ENCODE measurements at places on chromosomes 5 and 9.

- DNase-seq, result no peak
Measured at GRCh38 chr9:137383081-137383783, 39.7 kb downstream of the EXD3 start.

DNA sequence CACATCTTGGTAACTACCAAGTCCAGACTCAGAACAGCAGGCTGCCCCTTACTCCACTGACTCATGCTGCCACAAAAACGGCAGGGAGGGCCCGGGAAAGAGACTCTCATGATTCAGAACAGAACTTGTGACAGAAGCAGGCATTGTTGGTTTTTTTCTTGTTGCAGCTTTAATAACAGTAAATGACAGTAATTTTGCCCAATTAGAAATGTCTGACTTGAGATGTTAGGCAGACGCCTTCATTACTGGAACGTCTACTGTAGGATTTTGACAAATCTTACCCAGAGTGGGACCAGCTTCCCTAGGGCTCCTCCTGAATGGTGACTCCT, 77.9 kb downstream of the SEMA5A start:
- no peak for DNase-seq

GRCh38 chr5:35294976-35295375, 64.7 kb upstream of the PRLR start:
- no peak for DNase-seq

GRCh38 chr9:94157050-94157801, 73.0 kb downstream of the PTPDC1 start:
- DNase-seq, result peak; percentile 55

DNA sequence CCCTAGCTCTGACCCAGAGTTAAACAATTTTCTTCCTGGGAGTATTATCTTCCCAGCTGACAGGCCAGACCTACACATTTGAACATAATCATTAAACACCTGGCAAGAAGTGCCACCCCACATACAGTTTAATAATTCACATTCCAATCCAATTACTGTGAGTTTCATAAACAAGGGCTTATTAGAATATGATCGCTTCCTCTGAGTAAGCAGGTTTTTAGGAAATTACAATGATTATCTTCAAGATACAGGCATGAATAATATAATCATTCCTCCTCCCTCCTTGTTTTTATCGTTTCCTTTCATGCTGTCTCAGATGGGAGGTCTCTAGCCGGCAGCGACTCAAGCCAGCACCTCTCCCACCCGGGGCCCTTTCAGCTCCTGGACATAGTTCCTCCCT, 15.8 kb upstream of the KIF4B start:
- no peak for DNase-seq

DNA sequence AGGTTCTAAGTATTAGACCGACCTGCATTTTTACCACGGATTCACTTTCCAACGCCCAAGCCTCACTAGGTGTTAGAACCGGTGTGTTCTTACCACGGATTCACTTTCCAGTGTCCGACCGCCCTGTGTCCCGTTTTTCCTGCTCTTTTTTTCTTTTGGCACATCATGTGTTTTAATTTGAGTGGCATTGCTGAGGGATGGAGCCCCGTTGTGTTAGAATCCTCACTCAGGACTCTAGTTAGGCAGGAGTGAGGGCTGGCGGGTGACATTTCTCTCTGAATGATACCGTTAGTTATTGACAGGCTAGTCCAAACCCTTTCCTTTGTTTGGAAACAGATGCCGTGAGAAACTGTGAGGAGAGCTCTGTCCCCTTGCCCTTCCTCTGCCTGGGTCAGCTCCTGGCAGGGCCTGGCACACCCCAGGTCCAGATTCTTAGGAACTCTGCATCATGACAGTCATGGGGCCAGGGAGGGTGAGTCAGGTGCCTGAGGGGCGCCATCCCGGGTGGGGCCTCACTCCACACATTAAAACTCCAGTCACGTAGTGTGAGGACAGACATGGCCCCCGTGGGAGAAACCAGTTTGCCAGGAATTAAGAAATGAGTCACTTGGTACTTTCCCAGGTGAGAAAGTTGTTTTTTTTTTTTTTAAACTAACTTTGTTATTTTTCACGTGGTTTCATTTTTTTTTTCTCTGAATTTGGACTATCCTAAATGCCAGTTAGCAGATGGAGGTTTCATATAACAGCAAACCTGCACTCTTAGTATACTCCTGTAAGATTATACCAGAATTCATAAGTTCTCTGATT, 15.8 kb downstream of the EXOC3 start:
- no peak for DNase-seq

- peak; percentile 41 for DNase-seq
Measured at GRCh38 chr9:12955510-12956163, 180.8 kb downstream of the LURAP1L start.

GRCh38 chr9:137484551-137485315, 25.6 kb upstream of the NSMF start:
- peak; percentile 22 for DNase-seq

GRCh38 chr9:92035687-92036410, 79.4 kb downstream of the SPTLC1 start:
- no peak for DNase-seq

GRCh38 chr5:131679911-131680310, 44.9 kb upstream of the RAPGEF6 start:
- DNase-seq, result no peak

DNA sequence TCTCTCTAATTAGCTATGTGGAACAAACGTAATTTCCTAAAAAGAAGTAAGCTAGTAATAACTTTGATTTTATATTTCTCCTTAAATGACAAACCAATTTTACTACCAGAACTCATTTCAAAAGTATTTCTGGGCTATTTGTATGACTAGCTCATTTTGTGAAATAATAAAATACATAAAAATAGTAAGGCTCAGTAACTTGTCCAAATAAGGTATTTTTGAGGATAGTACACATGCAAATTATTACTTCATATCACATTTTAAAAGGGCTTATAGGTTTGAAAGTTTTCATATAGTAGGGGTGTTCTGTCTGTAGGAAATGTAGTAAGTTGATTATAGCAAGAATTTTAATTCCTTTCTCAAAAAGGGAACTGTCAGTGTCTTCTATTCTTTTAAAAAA, 26.5 kb downstream of the C9orf85 start:
- no peak for DNase-seq

DNA sequence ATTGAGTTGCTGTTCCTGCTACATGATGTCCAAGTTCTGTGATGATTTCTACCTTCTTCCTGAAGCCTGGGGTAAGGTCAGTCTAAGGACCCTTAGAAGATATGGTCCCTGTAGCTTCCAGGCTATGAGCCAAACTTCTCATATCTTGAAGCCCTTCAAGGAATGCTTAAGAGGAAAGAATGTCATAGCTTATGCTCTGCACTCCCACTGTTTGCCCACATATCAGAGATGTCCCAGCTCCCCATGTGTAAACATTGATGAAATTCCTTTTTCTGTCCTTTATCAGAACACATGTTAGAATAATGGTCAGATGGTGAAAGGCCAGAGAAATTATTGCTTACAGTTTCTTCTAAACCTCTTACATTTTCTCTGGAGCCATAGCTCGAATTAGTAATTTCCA, 41.4 kb upstream of the RUSC2 start:
- no peak for DNase-seq

DNA sequence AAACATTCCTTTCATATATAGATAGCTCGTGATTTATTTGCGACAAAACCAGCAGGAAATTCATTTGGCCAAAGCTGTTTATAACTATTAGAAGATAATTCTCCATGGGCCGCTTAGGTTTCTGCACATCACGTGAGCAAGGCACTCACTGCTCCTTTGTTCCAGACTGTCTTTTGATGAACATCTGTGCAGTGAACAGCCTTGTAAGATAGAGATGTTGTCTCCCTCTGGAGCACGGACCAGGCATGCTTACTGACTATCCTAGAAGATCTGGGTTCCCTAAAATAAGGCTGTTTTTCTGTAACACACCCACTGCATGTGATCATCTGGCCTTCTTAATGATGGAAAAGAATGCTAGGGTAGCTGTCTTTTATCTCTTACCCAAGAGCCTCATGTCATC, 30.9 kb downstream of the YIPF5 start:
- no peak for DNase-seq

GRCh38 chr5:54658010-54658409, 140.5 kb downstream of the SNX18 start:
- peak; percentile 28 for DNase-seq

- no peak for DNase-seq
Measured at GRCh38 chr9:128882677-128883603, 1.0 kb downstream of the LRRC8A start.

DNA sequence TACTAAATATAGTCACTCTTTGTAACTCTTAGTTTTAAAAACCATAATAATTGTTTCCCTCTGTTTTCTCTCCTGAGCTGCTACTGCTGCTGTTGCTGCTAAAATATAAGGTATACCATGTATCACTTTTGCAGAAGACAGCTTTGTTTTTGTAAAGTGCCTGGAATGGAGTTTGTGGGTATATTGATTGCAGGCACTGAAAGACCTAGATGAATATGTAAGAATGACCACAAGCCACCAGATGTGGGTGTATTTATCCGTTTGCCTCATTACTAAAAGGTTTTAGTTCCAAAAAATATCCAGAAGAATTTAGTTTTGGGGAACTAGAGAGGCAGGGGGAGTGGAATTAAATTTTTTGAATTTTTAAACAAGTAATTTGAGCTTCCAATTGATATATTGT, 151.1 kb upstream of the CDKN2B start:
- no peak for DNase-seq

- DNase-seq, result no peak
Measured at GRCh38 chr5:77658662-77659061, 20.1 kb upstream of the OTP start.

GRCh38 chr9:69174616-69175463, 763 bp downstream of the TJP2 start:
- DNase-seq, result peak; percentile 43

DNA sequence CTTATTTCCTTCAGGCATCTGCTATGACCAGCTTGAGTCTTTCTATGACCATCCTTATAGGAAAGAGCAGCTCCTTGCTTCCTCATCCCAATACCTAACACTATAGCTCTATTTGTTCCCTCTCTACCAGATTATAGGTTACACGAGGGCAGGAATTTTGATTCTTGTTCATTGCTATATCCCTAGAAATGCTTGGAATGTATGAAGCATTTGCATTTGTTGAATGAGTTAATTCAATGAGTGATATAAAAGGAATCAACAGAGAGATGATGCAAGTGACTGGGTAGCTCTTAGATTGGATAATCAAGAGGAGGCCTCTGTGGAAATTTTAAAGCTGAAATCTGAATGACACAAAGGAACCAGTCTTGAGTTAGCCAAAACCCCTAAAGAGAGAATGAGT, 13.9 kb downstream of the ZCCHC9 start:
- no peak for DNase-seq

- DNase-seq, result no peak
Measured at GRCh38 chr5:85337435-85337834, 952.8 kb upstream of the EDIL3 start.

GRCh38 chr5:3330442-3330841, 265.2 kb upstream of the IRX1 start:
- DNase-seq, result no peak

DNA sequence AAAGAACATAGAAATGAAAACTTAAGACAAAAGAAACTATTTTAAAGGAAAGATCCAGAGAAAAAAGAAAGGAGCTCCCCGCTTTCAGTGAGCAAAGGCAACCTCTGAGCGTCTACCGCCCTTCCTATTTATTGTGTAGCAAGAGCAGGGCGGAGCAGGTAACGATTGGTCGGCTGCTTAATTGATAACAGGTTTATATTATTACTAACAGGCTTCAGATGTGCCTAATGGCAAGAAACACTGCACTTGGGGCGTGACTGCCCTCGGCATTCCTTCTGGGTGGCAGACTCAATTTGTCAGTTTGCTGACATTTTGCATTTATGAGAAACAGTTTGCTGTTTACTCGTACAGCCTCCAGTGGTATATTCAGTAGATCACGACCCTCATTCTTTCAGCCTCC, 482.7 kb upstream of the C9orf72 start:
- no peak for DNase-seq

DNA sequence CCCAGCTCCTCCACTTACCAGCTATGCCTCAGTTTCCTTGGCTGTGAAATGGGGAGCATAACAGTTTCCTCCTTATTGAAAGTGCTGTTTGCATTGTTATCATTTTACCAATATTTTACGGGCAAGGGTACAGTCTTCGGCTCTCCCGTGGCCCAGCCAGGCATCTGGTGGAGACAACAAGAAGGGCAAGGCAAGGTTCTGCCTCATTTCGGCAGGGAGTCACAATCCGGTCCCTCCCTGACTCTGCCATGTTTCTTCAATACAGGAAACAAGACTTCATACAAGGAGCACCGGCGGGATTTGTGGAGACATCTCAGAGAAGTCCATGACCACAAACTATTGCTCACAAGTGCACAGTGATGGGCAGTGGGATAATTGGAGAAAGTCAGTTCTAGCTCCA, 174.0 kb downstream of the FGF18 start:
- no peak for DNase-seq

Measured in BE2C (cell line).